Right lung (tissue), 10 donors: ENCODE measurements at places on chromosomes 1 and 21. TPM values are rescaled to one million over a fixed set of nuclear protein-coding genes. Genes with fewer than 3 reads are reported as not detected.

GRCh38 chr1:216183007-216183406 is 240.2 kb downstream of the USH2A start:
- no peak for DNase-seq

DNA sequence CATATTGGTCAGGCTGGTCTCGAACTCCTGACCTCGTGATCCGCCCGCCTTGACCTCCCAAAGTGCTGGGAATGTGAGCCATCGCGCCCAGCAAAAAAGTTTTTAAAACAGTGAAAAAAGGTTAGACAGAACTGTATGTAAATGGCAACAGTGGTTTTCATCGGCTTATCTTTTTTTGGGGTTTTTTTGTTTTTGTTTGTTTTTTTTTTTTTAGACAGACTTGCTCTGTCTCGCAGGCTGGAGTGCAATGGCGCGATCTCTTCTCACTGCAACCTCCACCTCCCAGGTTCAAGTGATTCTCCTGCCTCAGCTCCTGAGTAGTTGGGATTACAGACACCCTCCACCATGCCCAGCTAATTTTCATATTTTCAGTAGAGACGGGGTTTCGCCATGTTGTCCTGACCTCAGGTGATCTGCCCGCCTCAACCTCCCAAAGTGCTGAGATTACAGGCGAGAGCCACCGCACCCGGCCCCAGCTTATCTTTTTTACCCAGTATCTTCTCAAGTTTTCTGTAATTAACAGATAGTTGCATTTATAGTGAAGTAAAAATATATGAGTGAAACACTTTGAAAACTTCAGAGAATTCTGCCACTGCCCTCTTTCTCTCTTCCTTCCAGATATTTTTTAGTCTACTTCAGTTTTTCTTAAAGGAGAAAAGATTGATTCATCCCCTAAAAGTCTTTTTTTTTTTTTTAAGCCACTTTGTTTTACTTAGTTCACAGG is 13.1 kb downstream of the TIMM17A start:
- DNase-seq = no peak

Gene LCE4A
- not detected for polyA plus RNA-seq

GRCh38 chr21:17989780-17990179 is 170.6 kb upstream of the C21orf91 start:
- DNase-seq = no peak

Gene LCE1A
- polyA plus RNA-seq = not detected

DNA sequence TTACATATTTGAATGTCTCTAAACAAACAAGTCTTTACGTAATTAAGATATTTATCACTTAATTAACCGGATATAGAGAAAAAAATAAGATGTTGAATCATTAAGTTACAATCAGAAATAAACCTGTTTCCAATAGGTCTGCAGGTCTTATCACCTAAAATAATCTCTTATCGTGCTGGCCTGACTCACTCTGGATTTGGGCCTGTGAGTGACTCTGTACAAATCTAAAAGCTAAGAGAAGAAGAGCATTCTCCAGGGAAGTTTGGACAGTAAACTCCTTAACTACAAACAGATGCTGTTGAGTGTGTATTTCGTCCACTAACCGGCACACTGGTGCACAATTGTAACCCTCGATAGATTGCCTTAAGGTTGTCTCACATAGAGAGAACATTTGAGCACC is 25.3 kb downstream of the CEP104 start:
- DNase-seq = no peak
